ENCODE measurements at places on chromosomes 4 and X.

- DNase-seq: no peak
Measured at GRCh38 chrX:148600581-148600980, 100.2 kb downstream of the AFF2 start.

GRCh38 chrX:154091678-154092077 is 5.8 kb downstream of the MECP2 start:
- no peak for DNase-seq

GRCh38 chrX:70613295-70613694 is 168.7 kb downstream of the DLG3 start:
- DNase-seq: no peak

- no peak for DNase-seq
Measured at GRCh38 chr4:108834166-108834834, 71.4 kb upstream of the ETNPPL start.

- DNase-seq: no peak
Measured at GRCh38 chr4:168177546-168178149, 85.3 kb downstream of the ANXA10 start.

- DNase-seq: no peak
Measured at GRCh38 chr4:180571516-180572055, 1671.6 kb upstream of the TENM3 start.

DNA sequence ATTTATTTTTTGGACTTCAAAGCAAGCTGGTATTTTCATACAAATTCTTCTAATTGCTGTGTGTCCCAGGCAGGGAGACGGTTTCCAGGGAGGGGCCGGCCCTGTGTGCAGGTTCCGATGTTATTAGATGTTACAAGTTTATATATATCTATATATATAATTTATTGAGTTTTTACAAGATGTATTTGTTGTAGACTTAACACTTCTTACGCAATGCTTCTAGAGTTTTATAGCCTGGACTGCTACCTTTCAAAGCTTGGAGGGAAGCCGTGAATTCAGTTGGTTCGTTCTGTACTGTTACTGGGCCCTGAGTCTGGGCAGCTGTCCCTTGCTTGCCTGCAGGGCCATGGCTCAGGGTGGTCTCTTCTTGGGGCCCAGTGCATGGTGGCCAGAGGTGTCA is 15.3 kb downstream of the FGFR3 start:
- DNase-seq: no peak

GRCh38 chr4:103802766-103803165 is 83.0 kb upstream of the TACR3 start:
- DNase-seq: no peak

- no peak for DNase-seq
Measured at GRCh38 chrX:12137951-12138360, 317 bp upstream of the FRMPD4 start.

GRCh38 chrX:101415180-101416145 is 7.4 kb downstream of the HNRNPH2 start:
- DNase-seq: peak; percentile 42

GRCh38 chr4:118739022-118739713 is 54.0 kb downstream of the METTL14 start:
- no peak for DNase-seq

DNA sequence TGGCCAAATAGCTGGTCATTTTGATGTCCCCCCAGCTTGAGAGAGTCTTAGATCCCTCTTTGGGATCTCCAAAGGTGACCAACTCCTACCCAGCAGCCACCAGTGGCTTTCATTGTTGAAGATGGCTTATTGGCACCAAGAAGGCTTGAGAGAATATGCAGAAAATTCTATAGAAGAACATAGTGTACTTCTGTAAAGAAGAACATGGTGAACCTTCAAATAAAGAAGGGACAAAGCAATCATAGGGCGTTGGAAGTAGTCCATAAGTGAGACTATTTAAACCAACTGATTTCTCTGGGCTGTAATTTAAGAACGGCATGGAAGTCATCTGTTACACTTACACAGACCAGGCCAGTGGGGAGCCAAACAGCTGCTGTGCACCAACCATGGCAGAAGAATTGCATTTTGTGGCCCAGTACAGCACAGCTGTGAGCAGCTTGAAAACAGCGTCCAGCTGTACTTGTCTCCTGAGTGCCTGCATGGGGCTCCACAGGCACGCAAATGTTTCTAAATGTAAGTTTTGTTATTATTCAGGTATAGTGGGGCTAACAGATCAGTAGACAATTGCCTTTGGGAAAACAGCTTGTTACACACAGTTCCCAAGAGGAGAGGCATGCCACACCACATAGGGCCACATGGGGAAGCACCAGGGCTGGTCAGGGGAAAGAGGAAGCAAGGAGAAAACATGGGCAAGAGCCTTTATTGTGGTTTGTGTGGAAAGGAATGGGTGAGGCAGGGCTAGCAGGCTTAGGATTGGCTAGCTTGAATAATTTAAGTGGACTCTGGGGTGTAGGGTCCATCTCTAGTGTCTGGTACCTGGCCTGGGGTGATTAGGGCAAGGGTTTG is 125.0 kb downstream of the ARHGAP6 start:
- DNase-seq: peak; percentile 22

GRCh38 chrX:153948847-153949805 is 4.7 kb upstream of the RENBP start:
- DNase-seq: no peak

DNA sequence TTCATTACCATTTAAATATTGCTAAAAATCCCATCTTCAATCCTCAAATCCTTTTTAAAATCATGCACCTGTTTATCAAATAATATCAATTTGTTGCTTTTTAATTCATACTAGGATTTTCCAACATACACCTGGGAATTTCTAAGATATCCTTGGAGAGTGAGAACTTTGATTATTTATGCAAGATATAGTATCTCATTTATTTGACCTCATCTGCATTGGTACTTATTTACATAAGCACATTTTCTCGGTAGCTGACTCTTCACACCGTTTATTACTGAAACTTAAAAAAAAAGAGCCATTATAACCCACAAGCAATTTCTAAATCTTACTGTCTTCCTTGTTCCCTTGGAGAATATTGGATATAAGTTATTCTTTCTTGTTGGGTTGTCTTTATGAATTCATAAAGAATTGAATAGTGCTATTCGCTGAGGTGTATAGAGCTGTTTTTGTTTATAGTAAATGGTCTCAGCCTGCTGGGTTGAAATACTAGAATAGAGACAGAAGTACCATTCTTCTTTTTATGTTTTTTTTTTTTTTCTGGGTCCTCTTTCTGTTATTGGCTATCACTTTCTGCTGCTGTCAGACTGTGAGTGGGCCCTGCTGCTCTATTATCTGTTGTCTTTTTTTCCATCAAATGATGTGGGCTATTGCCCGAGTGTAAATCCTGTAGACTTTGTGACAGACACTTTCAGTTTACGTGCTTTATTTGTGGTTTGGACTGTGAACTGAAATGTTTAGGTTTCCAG is 2.9 kb downstream of the UGT8 start:
- no peak for DNase-seq

DNA sequence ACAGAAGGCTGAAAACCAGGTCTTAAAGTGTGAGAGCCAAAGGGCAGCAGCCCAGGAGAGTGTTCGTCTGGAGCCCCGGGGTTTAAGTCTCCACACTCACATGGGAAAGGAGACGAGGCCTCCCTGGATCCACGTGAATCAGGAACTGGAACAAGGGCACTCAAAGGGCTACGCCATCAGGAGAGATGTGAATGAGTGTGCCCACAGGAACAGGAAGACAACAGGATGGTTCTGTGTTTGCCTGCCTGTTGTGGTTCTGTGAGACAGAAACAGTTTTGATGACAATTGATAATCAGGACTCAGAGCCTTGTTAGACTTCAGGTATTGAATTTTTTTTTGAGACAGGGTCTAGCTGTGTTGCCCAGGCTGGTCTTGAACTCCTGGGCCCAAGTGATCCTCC is 4.9 kb upstream of the CTBP1 start:
- no peak for DNase-seq

DNA sequence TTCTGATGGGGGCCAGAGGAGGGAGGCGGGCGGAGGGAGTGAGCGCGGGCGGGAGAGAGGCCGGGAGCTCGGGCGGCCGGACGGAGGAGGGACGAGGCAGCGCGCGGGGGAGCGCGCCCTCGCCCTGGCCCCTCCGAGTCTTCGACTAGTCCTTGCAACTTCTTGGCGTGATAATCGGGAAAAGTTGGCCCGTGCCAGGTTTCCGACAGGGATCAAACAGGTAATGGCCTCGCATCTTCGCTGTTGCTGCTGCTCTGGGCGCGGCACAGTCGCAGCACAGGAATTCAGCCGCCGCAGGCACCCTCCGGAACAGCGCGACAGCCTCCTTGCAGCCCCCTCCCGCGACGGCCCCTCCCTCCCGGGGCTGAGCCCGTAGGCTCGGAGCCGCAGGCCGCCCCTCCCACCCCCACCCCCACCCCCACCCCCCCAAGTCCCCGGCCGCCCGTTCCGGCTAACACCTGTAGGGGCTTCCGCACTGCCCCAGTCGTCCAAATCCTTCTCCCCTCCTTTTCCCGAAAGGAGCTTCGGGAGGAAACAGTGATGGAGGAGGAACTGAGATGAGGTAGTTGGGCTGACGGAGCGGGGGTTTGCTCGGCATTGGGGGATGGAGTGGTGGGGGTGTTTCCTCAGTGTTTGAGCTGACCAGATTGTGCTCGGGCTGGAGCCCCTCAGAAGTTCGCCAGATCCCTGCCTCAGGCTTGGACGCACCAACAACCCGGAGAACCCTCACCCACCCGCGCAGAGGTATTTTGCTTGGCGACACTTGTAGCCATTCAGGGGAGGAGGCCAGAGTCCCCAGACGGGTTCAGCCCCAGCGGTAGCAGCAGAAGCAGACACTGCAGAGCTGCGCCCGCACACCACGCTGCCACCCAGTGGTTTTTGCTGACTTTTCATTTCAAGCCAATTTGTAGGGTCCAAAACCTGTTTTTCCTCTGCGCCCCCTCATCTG is at the start of gene FGF13:
FGF13 (minus strand) TSS at position 319 of the 949 bp plus-strand sequence. CDS start 714 bp downstream, outside the sequence.
- no peak for DNase-seq

- peak; percentile 32 for DNase-seq
Measured at GRCh38 chrX:154430479-154430878, 2.0 kb downstream of the ATP6AP1 start.

DNA sequence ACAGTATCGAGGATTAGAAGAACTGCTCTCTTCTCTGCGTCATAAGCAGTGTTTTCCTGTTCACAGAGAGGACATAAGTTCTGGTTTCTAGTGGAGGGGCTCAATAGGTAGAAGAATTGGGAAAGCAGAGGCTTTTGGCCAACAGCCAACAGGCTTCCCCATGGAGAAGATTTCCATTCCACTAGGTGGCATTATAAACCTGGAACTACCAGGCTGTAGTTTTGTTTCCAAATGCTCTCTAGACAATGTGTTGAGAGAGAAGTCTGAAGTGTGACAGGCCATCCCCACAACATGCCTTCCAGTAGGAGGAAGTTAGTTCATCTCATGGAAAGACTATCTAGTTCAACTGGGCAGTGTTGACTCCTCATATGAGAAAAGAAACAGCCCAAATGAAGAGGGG is 63.8 kb upstream of the ANXA10 start:
- no peak for DNase-seq

DNA sequence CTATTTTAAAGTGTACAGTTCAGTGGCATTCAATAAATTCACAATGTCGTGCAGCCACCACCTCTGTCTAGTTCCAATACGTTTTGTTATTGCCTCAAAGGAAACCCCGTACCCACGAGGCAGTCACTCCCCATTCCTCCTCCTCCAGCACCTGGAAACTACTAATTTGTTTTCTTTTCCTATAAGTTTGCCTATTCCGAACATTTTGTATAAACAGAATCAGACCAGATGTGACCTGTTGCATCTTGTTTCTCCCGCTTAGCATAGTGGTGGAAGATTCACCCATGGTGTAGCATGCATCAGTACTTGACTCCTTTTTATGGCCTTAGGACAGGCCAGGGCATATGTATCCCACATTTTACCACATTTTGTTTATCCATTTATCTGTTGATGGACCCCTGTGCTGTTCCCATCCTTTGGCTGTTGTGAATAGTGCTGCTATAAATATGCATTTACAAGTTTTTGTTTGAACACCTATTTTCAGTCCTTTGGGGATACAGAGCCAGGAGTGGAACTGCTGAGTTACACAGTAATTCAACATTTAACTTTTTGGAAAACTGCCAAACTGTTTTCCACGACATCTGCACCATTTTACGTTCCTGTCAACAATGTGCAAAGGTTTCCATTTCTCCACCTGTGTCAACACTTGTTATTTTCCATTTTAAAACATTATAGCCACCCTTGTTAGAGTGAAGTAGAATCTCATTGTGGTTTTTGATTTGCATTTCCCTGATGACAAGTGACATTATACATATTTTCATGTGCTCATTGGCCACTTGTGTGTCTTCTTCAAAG is 57.8 kb upstream of the STX18 start:
- no peak for DNase-seq

- no peak for DNase-seq
Measured at GRCh38 chrX:108199691-108200090, 108.1 kb downstream of the ATG4A start.

DNA sequence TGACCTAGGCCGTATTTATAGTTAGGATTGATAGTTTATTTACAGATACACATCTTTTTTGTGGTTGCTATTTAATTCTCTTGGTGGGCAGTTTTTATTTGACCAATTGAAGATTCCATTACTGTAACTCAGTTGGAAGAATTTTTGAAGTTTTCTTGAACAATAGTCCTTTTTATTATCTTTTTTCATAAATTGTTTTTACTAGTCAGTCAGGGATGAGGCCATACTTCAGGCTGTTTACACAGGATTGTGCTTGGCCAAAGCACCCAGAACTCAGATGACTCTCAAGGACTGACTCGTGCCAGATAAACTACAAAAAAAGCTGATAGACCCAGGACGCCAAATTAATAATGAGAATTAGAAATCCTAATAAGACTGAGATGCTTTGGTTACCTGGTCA is 7.0 kb downstream of the HERC3 start:
- DNase-seq: no peak

- no peak for DNase-seq
Measured at GRCh38 chr4:38279650-38280322, 319.6 kb downstream of the PTTG2 start.

- DNase-seq: peak; percentile 53
Measured at GRCh38 chr4:169225058-169225751, 45.6 kb downstream of the SH3RF1 start.

GRCh38 chr4:71235311-71236201 is 103.3 kb upstream of the SLC4A4 start:
- DNase-seq: no peak

DNA sequence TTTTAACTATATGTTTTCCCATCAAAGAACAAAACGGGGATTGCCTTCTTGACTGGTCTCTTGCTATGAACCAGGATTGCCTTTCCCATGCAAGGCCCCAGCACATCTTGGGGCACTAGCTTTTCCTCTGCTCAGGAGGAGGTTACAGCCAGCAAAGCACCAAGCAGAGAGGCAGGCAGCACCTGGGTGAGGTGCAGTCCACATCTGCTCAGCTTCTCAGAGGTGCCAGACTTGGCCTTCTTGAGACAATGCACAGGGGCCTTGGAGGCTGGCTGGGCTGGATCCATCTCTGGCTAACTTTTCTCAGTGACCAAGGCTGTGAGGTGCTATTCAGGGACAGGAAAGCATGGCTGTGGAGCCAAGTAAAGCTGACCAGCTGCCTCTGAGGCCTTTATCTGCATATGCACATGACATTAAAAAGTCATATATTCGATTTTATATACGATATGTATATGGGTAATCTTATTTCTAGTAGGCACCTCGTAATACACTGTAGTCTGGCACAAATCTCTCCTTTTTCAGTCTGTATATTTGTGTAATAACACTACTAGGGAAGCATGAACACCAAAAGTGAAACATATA is 86.9 kb downstream of the CC2D2A start:
- no peak for DNase-seq

- DNase-seq: no peak
Measured at GRCh38 chr4:182202650-182203049, 40.6 kb upstream of the TENM3 start.
